EL (cell line): ENCODE measurements at places on chromosomes 11 and 22.

DNA sequence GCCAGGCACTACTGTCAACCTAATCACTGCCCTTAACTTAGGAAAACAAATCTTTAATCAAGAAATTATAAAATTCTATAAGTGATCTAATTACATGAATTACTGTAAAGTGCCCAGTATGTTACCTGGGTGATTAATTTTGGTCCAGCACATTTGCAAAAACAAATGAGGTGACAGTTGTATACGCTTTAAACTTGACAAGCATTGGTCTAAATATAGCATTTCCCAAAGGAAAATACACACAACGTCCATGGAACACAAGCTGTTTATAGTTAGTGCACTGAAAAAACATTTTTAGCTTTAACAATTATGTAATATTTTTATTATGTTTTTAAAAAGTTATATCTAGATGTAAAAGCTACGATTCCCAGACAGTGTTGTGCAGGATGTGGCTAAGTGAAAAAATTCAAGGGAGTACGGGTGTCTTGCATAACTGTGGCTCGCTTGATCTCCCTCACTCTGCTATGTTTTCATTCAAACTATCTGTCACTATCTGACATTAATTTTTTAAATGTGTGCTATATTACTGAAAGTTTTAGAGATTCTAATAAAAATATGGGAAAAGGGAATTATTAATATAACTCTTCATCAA lies 38.8 kb downstream of the PGR start:
- DNase-seq, result no peak

DNA sequence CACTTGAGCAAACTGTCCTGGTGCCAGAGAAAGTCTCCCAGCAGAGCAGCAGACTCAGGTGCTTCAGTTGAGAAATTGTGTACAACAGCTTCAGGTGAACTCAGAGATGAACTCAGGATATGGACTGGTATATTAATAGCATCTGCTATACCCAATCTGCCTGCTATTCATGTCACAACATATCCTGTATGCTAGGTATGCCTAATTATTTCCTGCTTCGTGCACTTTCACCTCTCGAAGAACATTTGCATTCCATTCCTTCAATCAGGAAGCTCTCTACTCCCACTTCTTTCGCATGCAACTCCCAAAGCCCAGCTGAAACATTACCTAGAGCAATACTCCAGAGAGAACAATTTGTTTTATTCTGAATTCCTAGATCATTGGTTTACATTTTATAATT lies 207.7 kb downstream of the KCNA4 start:
- DNase-seq, result no peak

- peak; percentile 94 for DNase-seq
Measured at GRCh38 chr22:50293441-50294318, 13.8 kb downstream of the PLXNB2 start.

DNA sequence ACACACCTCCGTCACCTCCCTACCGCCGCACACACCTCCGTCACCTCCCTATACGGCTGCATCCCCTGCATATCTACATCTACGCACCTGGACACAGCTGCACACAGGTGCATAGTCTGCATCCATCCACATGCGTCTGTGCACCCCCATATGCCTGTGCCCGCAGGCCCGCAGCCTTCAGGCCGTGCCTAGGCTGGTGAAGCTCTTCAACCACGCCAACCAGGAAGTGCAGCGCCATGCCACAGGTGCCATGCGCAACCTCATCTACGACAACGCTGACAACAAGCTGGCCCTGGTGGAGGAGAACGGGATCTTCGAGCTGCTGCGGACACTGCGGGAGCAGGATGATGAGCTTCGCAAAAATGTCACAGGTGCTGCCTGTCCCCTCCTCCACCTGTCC lies 4.8 kb downstream of the PKP3 start:
- DNase-seq, result peak; percentile 45

- no peak for DNase-seq
Measured at GRCh38 chr11:133172349-133172748, 360.0 kb downstream of the OPCML start.

DNA sequence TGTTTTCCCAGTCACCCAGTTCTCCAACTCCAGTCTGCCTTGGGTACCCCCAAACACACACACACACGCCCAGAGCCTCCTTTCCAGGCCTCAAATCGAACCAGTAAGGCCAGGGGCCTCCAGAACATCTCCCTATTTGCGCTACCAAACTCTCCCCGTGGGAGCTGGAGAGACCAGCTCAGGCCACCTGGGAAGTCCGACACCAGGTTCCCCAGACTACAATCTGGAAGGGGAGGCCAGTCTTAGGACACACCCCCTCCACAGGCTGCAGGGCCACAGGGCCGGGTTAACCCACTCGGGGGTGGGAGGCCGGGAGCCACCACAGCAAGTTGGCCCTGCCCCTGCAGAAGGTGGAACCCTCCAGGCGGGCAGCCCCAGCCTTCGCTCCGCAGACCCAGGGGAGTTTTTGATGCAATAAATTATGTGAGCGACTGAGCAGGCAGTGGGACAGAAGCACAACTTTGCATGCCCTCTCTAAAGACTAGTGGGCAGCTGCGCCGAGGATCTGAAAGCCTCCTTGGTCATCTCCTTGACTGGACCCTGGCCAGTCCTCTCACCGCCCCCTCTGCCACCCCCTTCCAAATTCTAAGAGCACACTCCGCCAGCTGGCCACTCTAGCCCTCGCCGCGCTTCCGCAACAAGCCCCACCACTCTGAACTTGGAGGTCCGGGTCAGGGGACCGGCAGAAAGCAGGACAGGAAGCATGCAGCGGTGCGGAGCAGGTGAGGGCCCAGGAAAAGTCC lies 2.8 kb downstream of the IGF2 start:
- DNase-seq, result no peak

DNA sequence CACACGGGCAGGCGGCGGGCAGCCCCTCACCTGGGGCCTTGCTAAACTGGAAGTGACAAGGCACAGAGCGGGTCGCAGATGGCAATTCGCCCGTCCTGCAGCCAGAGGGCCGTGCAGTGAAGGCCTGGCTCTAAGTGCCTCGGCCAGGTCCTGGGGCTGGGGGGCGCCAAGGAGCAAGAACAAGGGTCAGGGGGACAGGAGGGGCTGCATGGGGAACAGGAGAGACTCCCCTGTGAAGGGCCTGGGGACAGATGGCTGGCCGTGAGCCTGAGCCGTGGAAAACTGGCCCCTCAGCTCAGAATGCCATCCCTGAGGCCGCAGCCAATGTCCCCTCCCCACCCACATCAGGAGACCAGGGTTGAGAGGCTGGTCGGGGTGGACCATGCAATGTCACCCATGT lies 60.0 kb downstream of the RTL6 start:
- no peak for DNase-seq

GRCh38 chr22:38766076-38766777 lies 10.4 kb upstream of the SUN2 start:
- peak; percentile 75 for DNase-seq

DNA sequence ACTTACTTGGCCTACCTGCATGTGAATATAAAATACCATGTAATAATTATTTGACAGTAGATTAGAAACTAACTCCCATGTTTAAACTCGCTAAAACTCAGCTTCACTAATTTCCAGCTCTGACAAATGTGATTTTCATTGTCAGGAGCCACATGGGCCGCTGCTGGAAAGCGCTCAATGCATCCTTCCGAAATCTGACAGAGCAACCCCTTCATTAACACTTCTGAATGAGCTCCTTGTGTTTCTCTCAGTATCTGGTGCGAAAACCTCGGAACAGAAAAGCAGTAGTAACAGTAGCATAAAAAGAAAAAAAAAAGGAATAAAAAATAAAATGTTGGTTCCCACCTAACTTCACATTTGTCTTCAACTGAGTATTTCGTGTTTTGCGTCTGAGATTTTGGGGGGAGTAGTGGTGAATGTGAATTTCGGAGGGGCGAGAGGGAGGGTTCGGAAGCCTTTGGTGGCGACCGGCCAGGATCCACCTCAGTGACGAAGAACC lies 710 bp downstream of the MTCH2 start:
- DNase-seq, result no peak

GRCh38 chr11:77619576-77620198 lies 17.9 kb downstream of the CLNS1A start:
- DNase-seq, result peak; percentile 54

DNA sequence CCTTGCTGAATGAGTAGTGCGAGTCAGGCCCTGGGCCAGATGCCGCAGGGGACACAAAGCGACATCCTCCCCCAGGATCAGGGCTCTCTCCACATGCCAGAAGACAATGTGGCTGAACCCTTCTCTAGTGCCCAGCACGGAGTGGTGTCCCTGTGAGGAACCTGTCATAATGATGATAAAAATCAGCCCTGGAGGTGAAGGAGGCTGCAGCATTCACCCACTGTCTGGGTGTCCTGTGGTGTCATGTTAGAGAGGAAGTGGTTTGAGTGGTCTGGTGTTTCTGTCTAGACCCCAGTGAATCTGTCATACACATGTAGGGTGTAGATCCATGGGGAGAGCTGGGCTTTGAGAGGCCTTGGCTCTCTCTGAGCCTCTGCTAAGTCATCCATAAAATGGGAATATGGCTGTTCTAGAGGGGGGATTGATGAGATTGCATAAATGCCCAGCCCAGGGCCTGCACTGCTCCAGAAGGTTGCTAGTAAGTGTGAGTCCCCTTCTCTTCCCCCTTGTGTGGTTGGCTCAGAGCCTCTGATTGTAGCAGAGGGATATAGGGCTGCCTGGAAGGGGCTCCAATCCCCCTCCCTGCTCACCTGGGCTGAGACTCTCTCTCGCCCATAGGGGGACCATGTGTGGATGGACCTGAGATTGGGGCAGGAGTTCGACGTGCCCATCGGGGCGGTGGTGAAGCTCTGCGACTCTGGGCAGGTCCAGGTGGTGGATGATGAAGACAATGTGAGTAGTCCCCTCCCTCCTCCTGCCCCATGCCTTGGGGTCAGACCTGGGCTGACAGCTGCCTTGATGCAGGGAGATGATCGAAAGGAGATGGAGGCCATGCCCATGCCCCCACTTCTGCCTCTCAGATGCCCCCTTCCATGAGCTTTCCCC lies 14.3 kb downstream of the MYO7A start:
- no peak for DNase-seq

- peak; percentile 26 for DNase-seq
Measured at GRCh38 chr11:2269601-2270321, 627 bp downstream of the ASCL2 start.

DNA sequence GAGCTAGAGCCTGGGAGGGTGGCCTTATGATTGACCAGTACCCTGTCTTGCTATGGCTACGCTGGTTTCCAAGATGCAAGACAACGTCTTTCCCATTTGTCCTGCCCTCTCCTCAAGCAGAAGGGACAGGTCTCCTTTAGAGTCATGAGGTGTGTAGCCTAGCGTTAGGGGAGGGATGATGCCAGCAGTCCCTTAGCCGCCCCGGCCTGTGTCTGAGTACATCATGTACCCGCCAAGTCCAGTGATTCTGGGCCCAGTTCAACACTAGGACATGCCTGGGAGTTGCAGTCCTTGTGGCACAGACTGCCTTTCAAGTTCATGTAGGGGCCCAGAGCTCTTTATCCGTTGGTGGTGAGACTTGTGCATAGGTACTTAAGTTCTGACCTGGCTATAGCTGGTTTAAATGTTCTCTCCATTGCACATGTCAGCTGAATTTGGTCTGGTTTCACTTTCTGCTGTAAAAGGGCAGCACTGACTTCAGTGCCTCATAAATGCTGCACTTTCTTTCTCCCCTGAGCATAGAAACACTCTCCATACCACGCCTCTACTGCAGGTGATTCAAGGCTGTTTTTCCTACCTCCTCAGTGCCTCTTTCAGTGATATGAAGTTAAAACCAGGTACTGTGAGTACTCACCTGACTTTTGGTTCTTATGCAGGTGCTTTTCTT lies 151.1 kb downstream of the METTL15 start:
- no peak for DNase-seq

- no peak for DNase-seq
Measured at GRCh38 chr11:61128947-61129638, 26.8 kb downstream of the CD5 start.

DNA sequence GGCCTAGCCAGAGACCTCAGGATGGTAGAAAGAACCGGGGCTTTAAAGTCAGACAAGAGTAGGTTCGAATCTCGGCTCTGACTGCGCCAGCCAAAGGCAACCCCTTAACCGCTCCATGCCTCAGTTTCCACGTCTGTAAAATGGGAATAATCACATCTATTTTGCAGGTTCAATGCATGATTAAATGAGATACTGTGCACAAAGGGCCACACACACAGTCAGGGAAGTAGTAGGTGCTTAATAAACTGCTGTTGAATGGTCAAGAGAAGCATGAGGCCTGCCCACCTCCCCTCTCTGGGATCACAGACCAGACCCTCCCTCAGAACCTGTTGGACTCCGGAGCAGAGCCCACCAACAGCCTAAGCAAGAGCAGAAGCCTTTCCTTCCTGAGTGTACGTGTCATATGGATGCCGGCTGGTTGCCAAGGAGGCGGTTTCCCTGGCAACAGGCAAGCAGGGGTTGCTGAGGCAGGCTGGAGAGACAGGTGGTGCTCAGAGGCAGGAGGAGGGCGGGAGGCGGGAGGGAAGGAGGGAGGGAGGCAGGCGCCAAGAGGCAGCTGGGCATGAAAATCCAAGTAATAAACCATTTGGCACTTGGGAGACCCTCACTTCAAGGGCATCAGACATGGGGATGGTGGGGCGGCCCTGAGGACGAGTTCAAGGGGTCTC lies 43.9 kb downstream of the NFAM1 start:
- no peak for DNase-seq

DNA sequence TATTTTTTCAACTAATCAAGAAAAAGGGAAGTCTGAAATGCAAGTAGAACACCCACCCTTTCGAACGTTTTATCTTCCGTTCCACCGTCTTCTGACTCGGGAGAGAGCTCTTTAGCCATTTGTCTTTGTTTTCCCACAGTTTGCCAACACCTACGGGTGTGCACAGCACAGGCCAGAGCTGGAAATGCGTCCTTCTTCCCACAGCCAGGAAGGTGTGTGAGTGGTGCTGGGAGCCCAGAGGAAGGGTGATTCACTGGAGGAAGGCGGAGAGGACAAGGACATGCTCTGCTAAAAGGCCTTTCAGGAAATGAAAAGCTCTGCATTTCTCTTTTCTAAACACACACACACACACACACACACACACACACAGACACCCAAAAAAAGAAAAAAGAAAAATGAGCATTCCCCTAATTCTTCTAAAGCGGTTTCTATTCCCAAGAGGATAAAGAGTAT lies 18.5 kb downstream of the ENDOD1 start:
- peak; percentile 32 for DNase-seq

DNA sequence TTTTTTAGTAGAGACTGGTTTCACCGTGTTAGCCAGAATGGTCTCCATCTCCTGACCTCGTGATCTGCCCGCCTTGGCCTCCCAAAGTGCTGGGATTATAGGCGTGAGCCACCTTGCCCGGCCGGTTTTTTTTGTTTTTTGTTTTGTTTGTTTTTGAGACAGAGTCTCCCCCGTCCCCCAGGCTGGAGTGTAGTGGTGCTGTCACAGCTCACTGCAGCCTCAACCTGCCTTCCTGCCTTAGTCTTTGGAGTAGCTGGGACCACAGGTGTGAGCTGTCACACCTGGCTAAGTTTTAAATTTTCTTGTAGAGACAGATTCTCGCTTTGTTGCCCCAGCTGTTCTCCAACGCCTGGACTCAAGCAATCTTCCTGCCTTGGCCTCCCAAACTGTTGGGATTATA lies 3.2 kb downstream of the PPIL2 start:
- no peak for DNase-seq

GRCh38 chr11:91396236-91397133 lies 828.1 kb upstream of the FAT3 start:
- DNase-seq, result no peak
